GM23338 (cell line): ENCODE measurements at places on chromosomes 12 and 14. TPM values are rescaled to one million over a fixed set of nuclear protein-coding genes. Genes with fewer than 3 reads are reported as not detected.

Gene PPP1R36
- polyA plus RNA-seq = 0.45 and 1.4 TPM in 2 replicates

Gene ESRRB
- polyA plus RNA-seq = 0.09 and 0.31 TPM in 2 replicates

- H3K4me3 ChIP-seq = no peak overlapping the region
- DNase-seq = no peak
- H3K27ac ChIP-seq = no peak overlapping the region
- no peaks in the 10 kb centered on the region for H3K27me3 ChIP-seq
These were observed 1.9 kb upstream of the MYBPC1 start for GRCh38 chr12:101592921-101593320.

Gene INHBC
- 0.53 TPM in 1 of 2 replicates, not detected in the other for polyA plus RNA-seq

- H3K4me1 ChIP-seq = no peaks in the 10 kb centered on the region
- no peak overlapping the region for H3K4me3 ChIP-seq
- H3K27me3 ChIP-seq = no peaks in the 10 kb centered on the region
- DNase-seq = no peak
- no peak overlapping the region for H3K27ac ChIP-seq
- H3K36me3 ChIP-seq = no peaks in the 10 kb centered on the region
These were observed 25.8 kb downstream of the NR1H4 start for GRCh38 chr12:100499416-100499815.

GRCh38 chr12:66956300-66956699, 277.4 kb upstream of the GRIP1 start:
- peaks cover 10% of the 10 kb centered on the region for H3K4me1 ChIP-seq
- DNase-seq = no peak
- H3K36me3 ChIP-seq = no peaks in the 10 kb centered on the region
- no peaks in the 10 kb centered on the region for H3K27me3 ChIP-seq
- H3K4me3 ChIP-seq = no peak overlapping the region

DNA sequence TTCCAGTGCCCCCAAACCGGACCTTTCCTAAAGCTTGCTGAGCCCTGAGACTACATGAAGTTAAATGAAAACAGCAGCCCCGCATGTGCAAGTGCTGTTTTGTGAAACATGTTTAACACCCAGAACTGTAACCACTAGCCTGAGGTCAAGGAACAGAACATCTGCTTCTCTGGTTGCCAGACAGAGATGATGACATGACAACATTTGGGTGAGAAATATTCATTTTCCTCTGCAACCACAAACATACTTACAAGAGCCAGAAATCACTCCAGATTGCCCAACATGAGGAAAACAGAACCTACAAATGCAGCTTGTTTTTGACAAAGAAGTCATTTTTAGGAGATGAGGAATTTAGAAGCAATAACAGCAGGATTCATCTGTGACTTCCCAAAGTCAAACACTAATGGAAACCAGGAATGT, 110.4 kb downstream of the BCAT1 start:
- no peaks in the 10 kb centered on the region for H3K4me1 ChIP-seq
- peaks cover 5% of the 10 kb centered on the region; the same call in 1 of the 2 replicates for H3K36me3 ChIP-seq
- H3K27ac ChIP-seq = 0 out of 2 replicates have a peak overlapping the region, but pooled peaks have one; percentile 36
- H3K27me3 ChIP-seq = no peaks in the 10 kb centered on the region

Gene RTN1
- 3.1 and 4.2 TPM in 2 replicates for polyA plus RNA-seq

Gene SPATS2
- polyA plus RNA-seq = 54.0 and 61.0 TPM in 2 replicates

Gene KRT76
- not detected in 2 replicates for polyA plus RNA-seq

Gene SRGAP1
- 8.1 and 8.3 TPM in 2 replicates for polyA plus RNA-seq

Gene EFS
- polyA plus RNA-seq = 5.1 and 6.4 TPM in 2 replicates

DNA sequence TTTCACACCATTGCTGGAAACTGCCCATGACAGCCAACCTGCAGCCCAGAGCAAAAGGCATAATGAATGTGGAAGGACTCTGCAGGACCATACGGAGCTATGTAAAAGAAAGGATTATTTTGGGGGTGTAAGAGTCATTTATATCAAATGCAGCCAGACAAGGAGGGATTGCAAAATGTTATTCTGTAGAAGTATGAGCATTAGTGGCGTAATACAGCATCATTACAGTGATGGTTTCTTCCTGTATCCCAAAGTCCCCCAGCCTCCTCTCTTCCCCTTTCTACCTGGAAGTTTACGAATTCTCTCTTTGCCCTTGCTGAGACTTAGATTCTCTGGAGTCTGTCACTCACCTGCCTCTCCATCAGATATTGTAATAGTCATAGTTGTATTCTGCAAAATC, 89.9 kb downstream of the BORCS5 start:
- H3K27ac ChIP-seq = no peak overlapping the region
- no peaks in the 10 kb centered on the region for H3K27me3 ChIP-seq
- H3K4me3 ChIP-seq = no peak overlapping the region
- H3K36me3 ChIP-seq = no peaks in the 10 kb centered on the region
- no peak for DNase-seq
- peaks cover 19% of the 10 kb centered on the region for H3K4me1 ChIP-seq

DNA sequence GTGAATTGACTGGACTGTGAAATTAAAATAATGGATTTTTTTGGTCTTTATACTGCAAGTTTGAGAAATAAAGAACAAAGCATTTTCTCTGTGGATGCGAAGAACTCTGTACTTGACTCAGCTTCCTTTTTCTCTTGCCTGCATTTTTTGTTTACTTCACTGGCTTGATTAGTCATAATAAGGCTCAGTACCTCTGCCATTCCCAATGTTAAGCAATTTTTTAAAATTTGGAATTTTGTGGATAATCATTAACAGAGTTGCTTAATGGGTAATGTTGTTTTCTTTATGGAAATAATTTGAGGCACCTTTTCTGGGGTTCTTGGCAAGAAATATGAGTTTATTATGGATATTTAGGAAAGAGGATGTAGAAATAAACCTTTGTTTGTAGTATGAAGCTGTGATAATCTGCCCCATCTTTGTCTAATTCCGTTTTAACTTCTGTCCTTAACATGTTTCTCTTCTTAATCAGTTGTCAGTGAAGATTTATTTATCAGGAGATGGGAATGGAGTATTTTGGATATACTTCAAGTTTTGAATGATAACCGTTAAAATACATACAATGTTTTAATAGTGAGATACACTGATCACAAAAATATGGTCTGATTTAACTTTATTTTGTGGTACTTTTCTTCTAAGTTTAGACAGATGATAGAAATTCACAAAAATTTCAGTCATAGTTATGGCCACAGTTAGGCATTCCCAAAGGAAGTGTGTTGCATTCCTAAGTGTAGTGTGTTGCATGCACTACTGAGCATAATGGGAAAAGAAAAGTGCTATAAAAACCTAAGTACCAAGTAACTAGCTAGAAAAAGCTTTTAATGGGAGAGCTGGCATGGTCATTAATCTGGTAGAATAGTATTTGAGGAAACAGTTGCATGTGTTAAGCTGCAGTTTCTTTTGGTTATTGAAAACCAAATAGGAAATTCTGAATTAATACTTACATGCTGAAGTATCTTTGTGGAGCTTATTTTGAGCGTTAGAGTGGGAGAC, 27.7 kb downstream of the WNK1 start:
- no peaks in the 10 kb centered on the region for H3K27me3 ChIP-seq
- H3K4me3 ChIP-seq = no peak overlapping the region
- H3K4me1 ChIP-seq = peaks cover 14% of the 10 kb centered on the region
- no peaks in the 10 kb centered on the region for H3K36me3 ChIP-seq
- no peak for DNase-seq

GRCh38 chr12:193261-193660, 20.7 kb downstream of the SLC6A12 start:
- DNase-seq = no peak
- H3K27ac ChIP-seq = no peak overlapping the region
- no peaks in the 10 kb centered on the region for H3K36me3 ChIP-seq

DNA sequence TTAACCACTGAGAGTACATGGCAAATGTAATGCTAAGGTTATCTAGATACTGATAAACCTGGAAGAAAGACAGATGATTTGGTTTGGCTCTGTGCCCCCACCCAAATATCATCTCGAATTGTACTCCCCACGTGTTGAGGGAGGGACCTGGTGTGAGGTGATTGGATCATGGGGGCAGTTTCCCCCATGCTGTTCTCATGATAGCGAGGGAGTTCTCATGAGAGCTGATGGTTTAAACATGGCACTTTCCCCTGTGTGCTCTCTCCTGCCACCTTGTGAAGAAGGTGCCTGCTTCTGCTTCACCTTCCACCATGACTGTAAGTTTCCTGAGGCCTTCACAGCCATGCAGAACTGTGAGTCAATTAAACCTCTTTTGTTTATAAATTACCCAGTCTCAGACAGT, 14.2 kb downstream of the NOXRED1 start:
- no peaks in the 10 kb centered on the region for H3K27me3 ChIP-seq
- H3K4me1 ChIP-seq = no peaks in the 10 kb centered on the region
- H3K27ac ChIP-seq = no peak overlapping the region
- no peaks in the 10 kb centered on the region for H3K36me3 ChIP-seq
- peak; percentile 53 for DNase-seq

- peaks cover 13% of the 10 kb centered on the region; the same call in 1 of the 2 replicates for H3K4me1 ChIP-seq
- H3K4me3 ChIP-seq = no peak overlapping the region
- H3K27ac ChIP-seq = no peak overlapping the region
- H3K36me3 ChIP-seq = no peaks in the 10 kb centered on the region
- H3K27me3 ChIP-seq = no peaks in the 10 kb centered on the region
These were observed 161.3 kb downstream of the CPNE8 start for GRCh38 chr12:38744041-38744440.

- H3K4me3 ChIP-seq = no peak overlapping the region
- no peak overlapping the region for H3K27ac ChIP-seq
- no peak for DNase-seq
- no peaks in the 10 kb centered on the region for H3K27me3 ChIP-seq
- H3K36me3 ChIP-seq = no peaks in the 10 kb centered on the region
These were observed 385.9 kb downstream of the NELL2 start for GRCh38 chr12:44490181-44490580.

- H3K4me1 ChIP-seq = no peaks in the 10 kb centered on the region
- H3K36me3 ChIP-seq = no peaks in the 10 kb centered on the region
- no peaks in the 10 kb centered on the region for H3K27me3 ChIP-seq
- H3K27ac ChIP-seq = no peak overlapping the region
These were observed 124.4 kb downstream of the SLC38A4 start for GRCh38 chr12:46701356-46701755.

- no peak overlapping the region for H3K27ac ChIP-seq
- H3K27me3 ChIP-seq = no peaks in the 10 kb centered on the region
- H3K4me3 ChIP-seq = no peak overlapping the region
- no peaks in the 10 kb centered on the region for H3K36me3 ChIP-seq
These were observed 57.8 kb downstream of the VWF start for GRCh38 chr12:6066651-6067050.

Gene MAP1LC3B2
- 6.7 and 9.4 TPM in 2 replicates for polyA plus RNA-seq

Gene CSAD
- 3.1 and 3.2 TPM in 2 replicates for polyA plus RNA-seq

GRCh38 chr14:104515811-104516780, 63.5 kb upstream of the C14orf180 start:
- no peaks in the 10 kb centered on the region for H3K27me3 ChIP-seq
- no peak for DNase-seq
- no peak overlapping the region for H3K4me3 ChIP-seq
- H3K27ac ChIP-seq = no peak overlapping the region

Gene RFLNA
- polyA plus RNA-seq = 3.8 and 3.9 TPM in 2 replicates

- no peak for DNase-seq
- no peak overlapping the region for H3K4me3 ChIP-seq
These were observed 72.2 kb downstream of the SPTB start for GRCh38 chr14:64807551-64807950.

Gene NACA
- 2,165 and 2,495 TPM in 2 replicates for polyA plus RNA-seq

GRCh38 chr12:51837286-51837685, 11.2 kb downstream of the FIGNL2 start:
- H3K4me3 ChIP-seq = no peak overlapping the region
- H3K4me1 ChIP-seq = peaks cover 45% of the 10 kb centered on the region
- no peak for DNase-seq
- no peaks in the 10 kb centered on the region for H3K36me3 ChIP-seq
- H3K27me3 ChIP-seq = no peaks in the 10 kb centered on the region

GRCh38 chr12:64450711-64451486, 1.0 kb upstream of the TBK1 start:
- DNase-seq = peak; percentile 57
- H3K27ac ChIP-seq = peak overlapping the region; percentile 46
- peak overlapping the region; percentile 91 for H3K4me3 ChIP-seq
- no peaks in the 10 kb centered on the region for H3K27me3 ChIP-seq

DNA sequence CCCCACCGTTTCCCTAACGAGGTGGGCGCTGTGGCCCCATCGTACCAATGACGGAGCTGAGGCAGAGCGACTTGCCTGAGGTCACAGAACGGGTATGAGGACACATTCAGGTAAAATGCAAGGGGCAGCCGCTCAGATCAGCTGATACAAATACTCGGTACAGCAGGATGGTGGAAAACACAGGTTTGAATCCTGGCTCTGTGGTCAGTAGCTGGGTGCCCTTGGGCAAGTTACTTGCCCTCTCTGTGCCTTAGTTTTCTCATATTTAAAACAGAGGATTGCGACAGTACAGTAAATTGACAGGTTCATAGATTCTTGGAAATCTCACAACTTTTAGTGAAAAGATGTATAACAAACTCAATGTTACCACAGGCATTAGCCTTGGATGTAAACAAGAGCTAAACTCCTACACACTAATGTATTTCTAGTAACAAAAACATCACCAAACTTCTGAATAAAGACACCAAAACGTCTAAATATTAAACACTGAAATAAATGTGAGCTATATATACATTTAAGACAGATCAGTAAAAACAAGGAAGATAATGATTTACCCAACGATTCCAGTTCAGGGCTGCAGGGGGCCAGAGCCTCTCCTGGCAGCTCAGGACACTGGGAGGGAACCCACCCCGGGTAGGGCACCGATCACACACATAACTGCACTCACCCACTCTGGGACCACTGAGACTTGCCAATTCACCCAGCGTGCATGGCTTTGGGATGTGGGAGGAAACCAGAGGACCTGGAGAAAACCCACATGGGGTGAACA, 128.4 kb downstream of the RBM19 start:
- H3K27ac ChIP-seq = no peak overlapping the region
- DNase-seq = no peak
- no peak overlapping the region for H3K4me3 ChIP-seq
- H3K4me1 ChIP-seq = no peaks in the 10 kb centered on the region
- H3K27me3 ChIP-seq = no peaks in the 10 kb centered on the region

GRCh38 chr12:56521590-56522371, at the start of gene RBMS2:
RBMS2 (plus strand) TSS chr12:56521820; CDS start chr12:56522024, 204 bp downstream.
- no peaks in the 10 kb centered on the region for H3K36me3 ChIP-seq
- peaks cover 17% of the 10 kb centered on the region for H3K4me1 ChIP-seq
- H3K4me3 ChIP-seq = peak within 1 kb of the TSS; percentile 68
- H3K27me3 ChIP-seq = no peaks in the 10 kb centered on the region

GRCh38 chr14:106622200-106622745, 1095.9 kb downstream of the TMEM121 start:
- DNase-seq = no peak
- H3K4me1 ChIP-seq = no peaks in the 10 kb centered on the region
- H3K27me3 ChIP-seq = no peaks in the 10 kb centered on the region
- no peak overlapping the region for H3K4me3 ChIP-seq
- no peaks in the 10 kb centered on the region; the same call in 1 of the 2 replicates for H3K36me3 ChIP-seq

- no peaks in the 10 kb centered on the region for H3K27me3 ChIP-seq
- peaks cover 12% of the 10 kb centered on the region for H3K36me3 ChIP-seq
- H3K27ac ChIP-seq = peak overlapping the region; percentile 89
- H3K4me1 ChIP-seq = peaks cover 84% of the 10 kb centered on the region
- DNase-seq = no peak
These were observed 15.9 kb downstream of the KCTD10 start for GRCh38 chr12:109461049-109461845.

DNA sequence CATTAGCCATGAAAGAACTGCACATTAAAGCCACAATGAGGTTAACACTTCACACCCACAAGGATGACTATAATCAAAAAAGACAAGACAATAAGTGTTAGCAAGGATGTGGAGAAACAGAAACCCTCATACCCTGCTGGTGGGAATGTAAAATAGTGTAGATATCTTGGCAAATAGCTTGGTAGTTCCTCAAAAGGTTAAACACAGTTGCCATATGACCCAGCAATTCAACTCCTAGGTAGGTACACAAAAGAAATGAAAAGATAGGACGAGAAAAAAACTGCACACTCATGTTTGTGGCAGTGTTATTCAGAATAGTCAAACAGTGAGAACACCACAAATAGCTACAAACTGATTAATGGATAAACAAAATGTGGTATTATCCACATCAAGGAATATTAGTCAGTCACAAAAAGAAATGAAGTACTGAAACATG, 93.5 kb downstream of the ATXN2 start:
- H3K4me3 ChIP-seq = no peak overlapping the region
- DNase-seq = no peak
- H3K4me1 ChIP-seq = no peaks in the 10 kb centered on the region
- H3K27me3 ChIP-seq = no peaks in the 10 kb centered on the region
- H3K36me3 ChIP-seq = peaks cover 34% of the 10 kb centered on the region

Gene FAM90A1
- polyA plus RNA-seq = 0.19 TPM in 1 of 2 replicates, not detected in the other
